ENCODE measurements at places on chromosomes 7 and 10.

DNA sequence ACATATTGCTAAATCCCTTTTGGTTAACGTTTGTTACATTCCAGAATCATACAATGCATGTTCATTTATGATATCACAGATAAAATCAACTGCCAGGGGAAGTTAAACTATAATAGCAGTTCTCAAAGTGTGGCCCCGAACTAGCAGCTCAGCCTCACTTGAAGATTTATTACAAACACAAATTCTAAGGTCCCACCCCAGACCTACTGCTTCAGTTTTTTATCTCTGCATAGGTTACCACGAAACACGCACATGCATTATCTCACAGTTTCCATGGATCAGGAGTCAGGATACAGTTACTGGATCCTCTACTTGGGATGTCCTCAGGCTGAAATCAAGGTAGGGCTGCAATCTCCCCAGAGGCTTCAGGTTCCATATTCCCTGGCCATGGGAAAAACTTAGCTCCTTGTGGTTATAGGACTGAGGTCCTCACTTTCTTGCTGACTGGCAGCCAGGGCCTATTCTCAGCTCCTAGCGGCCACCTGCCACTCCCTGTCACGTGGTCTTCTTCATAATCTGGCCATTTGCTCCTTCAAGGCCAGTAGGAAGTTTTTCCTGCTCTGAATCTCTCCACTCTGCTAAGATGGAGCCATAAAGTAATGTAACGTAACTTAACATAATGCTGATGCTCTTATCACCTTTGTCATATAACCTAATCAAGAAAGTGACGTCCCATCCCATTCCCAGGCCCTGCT is 50.5 kb upstream of the YAE1 start:
- DNase-seq: no peak

DNA sequence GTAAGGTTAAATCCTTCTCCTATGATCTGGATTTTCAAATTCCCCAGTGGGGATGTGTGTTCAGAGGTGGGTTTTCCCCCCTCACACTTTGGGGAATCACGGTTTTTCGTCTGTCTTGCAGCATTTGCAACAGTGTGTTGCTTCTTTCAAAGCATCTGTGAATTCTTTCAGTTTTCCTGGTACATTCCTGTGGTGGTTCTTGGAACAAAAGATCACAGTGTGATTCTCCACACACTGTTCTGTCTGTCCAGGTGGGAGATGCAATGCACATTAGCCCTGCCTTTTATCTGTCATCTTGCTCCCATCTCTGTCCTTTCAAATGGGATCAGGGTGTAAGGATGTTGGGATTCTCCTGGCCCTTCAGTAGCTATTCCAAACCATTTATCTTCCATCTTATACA is 11.8 kb downstream of the AGK start:
- peak; percentile 18 for DNase-seq

- no peak for DNase-seq
Observed at GRCh38 chr7:23212841-23213240, 31.0 kb downstream of the NUP42 start.

DNA sequence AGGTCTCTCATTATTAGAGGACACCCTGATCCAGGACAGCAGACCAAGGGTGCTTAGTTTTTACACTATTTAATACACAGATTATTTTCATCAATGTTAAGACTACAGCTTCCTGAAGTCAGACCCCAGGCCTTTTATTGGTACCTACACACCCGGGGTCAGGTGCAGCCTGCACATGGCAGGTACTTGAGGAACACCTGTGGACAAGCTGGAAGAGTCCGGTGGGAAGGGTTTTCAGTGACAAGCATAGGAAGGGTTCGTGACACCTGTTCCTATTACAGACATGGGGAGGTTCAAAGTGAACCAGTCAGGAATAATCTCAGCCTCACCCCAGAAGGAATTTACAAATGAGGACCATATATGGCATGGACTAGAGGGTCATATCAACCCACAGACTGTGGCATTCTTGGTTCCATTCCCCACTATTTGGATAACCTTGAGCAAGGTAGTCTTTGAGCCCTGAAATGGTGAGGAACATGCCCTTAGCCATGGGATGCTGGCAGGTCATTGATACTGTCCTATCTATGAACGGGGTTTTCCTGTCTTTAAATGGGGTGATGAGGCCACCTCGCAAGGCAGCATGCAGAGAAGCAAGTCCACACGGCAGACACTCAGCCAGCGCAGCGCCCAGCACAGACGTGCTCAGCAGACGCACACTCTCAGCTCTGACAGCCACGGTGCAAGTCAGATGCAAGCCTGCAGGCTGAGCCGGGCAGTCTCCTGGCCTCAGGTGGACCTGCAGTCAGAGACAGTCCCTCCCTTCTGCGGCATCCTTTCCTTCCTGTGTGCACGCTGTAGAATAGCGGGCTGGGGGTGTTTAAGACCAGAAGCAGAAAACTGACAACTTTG is 624.9 kb downstream of the PTPRN2 start:
- DNase-seq: no peak

GRCh38 chr7:157635148-157635500 is 298.3 kb downstream of the DNAJB6 start:
- DNase-seq: no peak

- DNase-seq: peak; percentile 80
Observed at GRCh38 chr7:100563809-100564400, 9.8 kb downstream of the SAP25 start.

DNA sequence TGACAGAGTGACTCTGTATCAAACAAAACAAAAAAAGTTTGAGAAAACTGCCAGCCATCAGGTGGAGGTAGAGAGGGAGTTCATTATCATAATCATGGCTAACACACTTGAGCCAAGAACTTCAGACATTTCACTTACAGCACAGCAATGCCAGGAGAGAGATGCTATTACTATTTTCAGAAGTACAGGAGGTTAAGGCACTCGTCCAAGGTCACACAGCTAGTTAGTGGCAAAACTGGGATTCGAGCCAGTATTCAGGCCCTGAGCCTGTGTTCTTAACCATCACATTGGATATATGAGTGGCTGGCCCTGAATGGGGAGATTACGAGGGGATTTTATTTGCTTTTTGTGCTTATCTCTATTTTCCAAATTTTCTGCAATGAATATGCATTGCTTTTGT is 24.8 kb upstream of the UNC5B start:
- peak; percentile 87 for DNase-seq

DNA sequence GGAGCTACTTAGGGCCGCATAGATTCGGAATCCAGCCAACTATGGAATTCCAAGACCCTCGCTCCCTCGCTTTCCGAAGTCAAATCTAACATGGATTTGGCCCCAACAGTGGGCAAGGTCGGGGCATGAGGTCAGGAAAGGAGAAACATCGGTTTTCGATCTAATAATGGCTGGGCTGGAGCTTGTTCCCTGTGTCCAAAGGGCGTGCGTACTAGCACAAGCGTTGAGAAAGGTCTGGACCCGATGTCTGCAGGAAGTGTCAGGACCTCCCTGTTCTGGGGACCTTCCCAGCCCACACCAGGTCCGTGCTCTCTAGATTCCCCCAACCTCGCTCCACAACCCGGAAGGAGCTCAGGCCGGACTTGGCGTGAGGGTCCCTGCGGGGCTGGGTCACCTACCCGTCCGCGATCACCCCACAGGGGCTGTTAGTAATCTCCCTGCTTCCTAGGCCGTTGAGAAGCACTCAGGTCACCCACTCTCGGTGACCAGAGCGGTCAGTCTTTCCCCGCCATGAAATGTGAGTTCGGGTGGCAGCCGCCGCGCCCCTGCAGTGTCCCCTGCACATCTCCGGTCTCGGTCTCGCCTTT is 4.8 kb downstream of the FEZF1 start:
- no peak for DNase-seq

DNA sequence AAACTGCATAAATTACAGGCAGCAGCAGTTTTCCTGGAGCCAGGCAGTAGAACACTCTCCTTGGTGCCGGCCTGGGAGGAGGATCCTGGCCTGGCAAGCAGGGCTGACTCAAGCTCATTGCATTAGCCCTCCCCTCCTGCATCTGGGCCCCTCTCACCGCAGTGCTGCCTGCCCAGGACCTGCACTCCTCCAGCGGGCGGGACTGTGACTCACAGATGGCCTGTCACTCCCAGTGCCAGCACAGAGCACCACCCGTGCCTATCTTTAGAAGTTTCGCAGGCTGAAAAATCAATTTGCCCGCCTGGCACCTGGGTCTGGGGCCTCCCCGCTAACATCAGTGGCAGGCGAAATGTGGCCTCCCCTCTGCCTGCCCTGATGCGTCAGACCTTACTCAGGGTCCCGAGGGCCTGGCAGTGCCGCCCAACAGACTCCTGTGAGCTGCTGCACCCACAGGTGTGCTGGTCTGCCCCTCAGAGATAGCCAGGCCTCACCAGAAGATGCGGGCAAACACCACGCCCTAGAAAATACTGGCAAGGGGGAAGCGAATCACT is 123.8 kb downstream of the KCNMA1 start:
- DNase-seq: peak; percentile 77

GRCh38 chr7:140015471-140015970 is 47.2 kb downstream of the PARP12 start:
- no peak for DNase-seq

DNA sequence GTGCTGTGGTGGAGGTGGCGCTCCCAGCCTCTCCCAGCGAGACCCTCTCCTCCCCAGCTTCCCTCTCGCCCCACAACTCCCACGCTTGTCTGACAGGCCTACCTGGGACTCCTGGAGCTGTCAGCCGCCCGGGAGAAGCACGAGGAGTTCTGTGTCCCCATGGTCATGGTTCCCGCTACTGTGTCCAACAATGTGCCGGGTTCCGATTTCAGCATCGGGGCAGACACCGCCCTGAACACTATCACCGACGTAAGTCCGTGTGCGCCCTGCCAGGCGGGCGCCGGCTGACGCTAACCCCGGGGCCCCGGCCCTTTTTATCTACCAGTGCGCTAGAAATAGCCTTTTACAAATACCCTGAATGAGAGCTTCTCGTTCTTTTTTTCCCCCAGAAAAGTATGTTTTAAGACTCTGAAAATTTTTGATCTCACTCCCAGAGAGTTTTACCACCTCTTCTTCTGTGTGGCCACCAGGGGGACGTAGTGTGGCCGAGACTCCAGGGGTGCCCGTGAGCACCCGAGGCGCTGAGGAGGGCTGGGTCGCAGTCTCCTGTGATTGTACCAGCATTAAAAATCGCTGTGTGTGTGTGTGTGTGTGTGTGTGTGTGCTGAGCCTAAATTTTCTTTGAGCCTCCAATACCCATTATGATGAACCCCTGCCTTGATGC is 52.6 kb downstream of the PFKP start:
- DNase-seq: peak; percentile 37

Measured in cardiac fibroblast (primary cell).